ENCODE measurements at places on chromosomes 11 and 22. TPM values are rescaled to one million over a fixed set of nuclear protein-coding genes. Genes with fewer than 3 reads are reported as not detected.

GRCh38 chr22:23245799-23246136, 65.5 kb downstream of the BCR start:
- peaks cover 66% of the 10 kb centered on the region for H3K4me1 ChIP-seq
- no peak for DNase-seq
- H3K4me3 ChIP-seq: peak overlapping the region; percentile 21

Gene SPTBN2
- 0.93 TPM for total RNA-seq

- H3K4me3 ChIP-seq: no peak overlapping the region
- no peak overlapping the region for H3K27ac ChIP-seq
- DNase-seq: no peak
- peaks cover 12% of the 10 kb centered on the region for H3K36me3 ChIP-seq
- peaks cover 11% of the 10 kb centered on the region for H3K27me3 ChIP-seq
Observed at GRCh38 chr22:29121124-29121523, 48.3 kb downstream of the KREMEN1 start.

Gene MMP13
- total RNA-seq: not detected

GRCh38 chr22:47658182-47658581, 895.7 kb downstream of the TBC1D22A start:
- H3K27ac ChIP-seq: no peak overlapping the region
- no peaks in the 10 kb centered on the region for H3K36me3 ChIP-seq
- no peaks in the 10 kb centered on the region for H3K4me1 ChIP-seq
- DNase-seq: no peak
